T-helper 9 cell (primary cell): ENCODE measurements at places on chromosomes 7 and 10.

GRCh38 chr10:59575269-59575668 is 134.4 kb downstream of the SLC16A9 start:
- no peak for DNase-seq

- DNase-seq: no peak
These were observed 33.2 kb downstream of the WBP1L start for GRCh38 chr10:102776779-102777456.

DNA sequence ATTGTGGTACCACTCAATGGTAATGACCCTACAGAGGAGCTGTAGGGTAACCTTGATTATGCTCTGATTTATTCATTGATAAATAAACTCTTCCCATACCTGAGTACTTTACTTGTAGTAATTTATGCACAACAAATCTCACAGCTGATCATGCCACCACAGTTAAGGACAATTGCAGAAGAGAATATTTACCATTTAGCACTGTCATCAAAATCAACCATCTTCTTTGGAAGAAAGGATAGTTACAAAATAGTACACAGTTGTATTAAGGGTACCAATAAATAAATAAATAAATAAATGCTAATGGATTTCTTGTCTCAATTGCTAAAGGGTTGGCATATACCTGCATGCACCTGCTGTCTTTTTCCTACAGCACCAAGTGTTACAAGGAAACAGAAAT is 97.6 kb upstream of the PDE1C start:
- DNase-seq: no peak

GRCh38 chr10:123930340-123931001 is 38.9 kb upstream of the CPXM2 start:
- no peak for DNase-seq

- no peak for DNase-seq
These were observed 34.2 kb upstream of the EPC1 start for GRCh38 chr10:32381165-32381564.

DNA sequence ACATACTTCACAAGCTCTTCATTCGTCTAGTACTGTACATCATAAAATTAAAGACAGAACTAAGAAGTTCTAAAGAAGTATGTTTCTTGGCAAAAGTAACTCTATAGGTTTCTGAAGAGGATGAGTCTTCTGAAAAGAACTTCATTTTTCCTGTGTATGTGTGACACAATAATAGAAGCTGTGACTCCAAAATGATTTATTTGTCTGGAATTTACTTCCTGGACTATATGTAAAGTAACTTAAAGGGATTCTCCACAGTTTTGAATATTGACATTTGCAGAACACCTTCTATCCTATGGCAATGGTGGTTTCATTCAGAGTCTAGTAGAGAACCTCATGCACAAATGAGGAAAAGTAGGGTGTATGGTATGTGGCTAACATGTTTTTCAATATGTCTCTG is 19.8 kb upstream of the CLDN12 start:
- DNase-seq: no peak

GRCh38 chr10:122191936-122192541 is 79.1 kb upstream of the BTBD16 start:
- DNase-seq: no peak

DNA sequence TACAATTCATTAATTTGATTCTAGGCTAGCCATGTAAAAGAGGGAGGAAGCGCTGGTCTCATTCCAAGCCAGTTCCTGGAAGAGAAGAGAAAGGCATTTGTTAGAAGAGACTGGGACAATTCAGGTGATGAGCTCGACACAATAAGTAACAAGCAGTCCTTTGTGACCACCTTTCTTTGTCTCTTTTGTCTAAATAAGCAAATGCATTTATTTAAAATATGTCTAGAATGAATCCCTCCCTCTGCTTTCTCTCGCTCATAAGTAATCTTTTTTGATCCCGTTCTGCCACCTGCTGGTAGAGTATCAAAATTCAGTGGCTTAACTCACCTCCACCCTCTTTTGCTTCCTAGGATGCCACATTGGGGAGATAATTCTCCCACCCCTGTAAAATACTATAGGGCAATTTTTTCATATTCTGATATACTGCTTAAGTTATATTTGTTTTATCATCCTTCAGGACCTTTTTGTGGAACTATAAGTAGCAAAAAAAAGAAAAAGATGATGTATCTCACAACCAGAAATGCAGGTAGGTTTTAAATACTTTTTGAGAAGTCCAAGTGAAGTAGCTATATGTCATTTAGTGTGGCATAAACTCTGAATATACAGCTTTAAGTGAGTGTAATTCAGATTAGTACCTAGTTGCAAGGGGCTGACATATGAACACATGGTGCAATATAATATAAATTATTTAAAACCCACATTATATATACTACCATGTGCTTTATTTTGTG is 91.5 kb downstream of the GSDME start:
- peak; percentile 17 for DNase-seq

- no peak for DNase-seq
These were observed 32.7 kb downstream of the VWA2 start for GRCh38 chr10:114271779-114272167.

GRCh38 chr10:58859526-58859925 is 316.9 kb upstream of the PHYHIPL start:
- no peak for DNase-seq

- no peak for DNase-seq
These were observed 18.9 kb downstream of the PRF1 start for GRCh38 chr10:70583669-70584037.

DNA sequence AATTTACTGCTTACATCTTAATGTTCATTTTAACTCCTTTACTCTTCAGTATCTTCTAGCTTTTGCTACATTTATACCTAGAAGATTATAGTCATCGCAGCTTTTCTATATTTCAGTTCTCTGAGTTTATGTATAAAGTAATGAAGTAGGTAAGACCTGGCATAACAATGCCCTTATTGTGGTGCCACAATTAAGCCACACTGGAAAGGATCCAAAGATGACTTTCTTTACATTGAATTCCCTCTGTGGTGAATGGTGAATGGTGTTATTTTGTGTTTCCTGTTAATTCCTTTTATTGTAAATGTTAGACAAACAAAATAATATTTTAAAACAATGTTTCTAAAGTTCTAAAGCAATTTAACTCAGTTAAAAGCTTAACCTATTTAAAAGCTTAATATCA is 36.2 kb downstream of the SEMA3D start:
- DNase-seq: no peak

GRCh38 chr10:132836832-132837540 is 51.0 kb upstream of the NKX6-2 start:
- DNase-seq: peak; percentile 33

GRCh38 chr10:124291001-124291701 is 127.6 kb downstream of the OAT start:
- no peak for DNase-seq

DNA sequence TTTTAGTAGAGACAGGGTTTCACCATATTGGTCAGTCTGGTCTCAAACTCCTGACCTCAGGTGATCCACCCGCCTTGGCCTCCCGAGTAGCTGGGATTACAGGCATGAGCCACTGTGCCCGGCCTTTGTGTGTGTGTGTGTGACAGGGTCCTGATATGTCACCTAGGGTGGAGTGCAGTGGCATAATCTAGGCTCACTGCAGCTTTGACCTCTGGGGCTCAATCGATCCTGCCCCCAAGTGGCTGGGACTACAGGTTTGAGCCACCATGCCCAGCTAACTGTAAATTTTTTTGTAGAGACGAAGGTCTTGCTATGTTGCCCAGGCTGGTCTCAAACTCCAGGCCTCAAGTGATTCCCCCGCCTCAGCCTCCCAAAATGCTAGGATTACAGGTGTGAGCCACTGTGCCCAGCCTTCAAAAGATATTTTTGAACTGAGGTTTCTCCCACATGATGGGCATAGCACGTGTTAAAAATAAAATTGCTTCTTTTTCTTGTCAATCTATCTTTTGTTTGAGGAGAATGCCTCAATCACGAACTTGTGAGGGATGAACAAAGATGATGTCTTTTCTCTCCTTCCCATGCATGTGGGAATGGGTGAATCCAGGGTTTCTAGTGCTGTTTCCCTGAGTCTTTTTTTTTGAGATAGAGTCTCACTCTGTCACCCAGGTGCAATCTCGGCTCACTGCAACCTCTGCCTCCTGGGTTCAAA is 30.8 kb upstream of the PSAP start:
- DNase-seq: no peak

DNA sequence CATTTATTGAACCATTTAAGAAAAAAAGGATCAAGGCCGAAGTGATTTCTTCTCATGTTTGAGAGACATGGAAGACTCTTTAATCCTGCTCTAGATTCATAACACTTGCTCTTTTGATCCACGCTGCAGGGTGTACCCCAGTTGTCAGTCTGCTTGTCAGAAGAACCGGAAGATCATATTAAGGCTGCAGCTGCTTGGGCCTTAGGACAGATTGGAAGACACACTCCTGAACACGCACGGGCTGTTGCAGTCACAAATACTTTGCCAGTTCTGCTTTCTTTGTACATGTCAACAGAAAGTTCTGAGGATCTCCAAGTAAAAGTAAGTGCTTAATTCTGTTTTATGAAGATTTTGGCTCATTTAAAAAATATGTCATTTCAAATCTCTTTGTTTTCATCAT is 46.3 kb downstream of the SPAG6 start:
- no peak for DNase-seq

DNA sequence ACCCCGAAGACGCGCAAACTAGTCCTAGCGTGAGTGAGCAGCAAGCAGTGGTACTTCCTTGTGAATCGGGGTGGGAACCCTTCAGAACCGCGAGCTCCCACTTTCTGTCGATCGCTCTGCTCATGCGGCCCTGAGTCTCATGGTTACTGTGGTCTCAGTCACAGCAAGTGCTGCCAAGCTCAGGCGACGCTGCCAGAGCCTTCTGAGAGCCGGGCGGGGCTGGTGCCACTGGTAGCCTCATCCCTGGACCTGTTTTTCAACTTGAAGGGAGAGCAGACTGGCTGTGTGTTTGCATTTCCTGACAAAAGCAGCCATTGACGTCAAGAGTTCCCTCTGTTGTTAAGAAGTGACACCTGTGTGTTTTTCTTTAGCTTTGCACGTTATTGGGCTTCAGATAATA is 32.9 kb upstream of the BHLHA15 start:
- no peak for DNase-seq

DNA sequence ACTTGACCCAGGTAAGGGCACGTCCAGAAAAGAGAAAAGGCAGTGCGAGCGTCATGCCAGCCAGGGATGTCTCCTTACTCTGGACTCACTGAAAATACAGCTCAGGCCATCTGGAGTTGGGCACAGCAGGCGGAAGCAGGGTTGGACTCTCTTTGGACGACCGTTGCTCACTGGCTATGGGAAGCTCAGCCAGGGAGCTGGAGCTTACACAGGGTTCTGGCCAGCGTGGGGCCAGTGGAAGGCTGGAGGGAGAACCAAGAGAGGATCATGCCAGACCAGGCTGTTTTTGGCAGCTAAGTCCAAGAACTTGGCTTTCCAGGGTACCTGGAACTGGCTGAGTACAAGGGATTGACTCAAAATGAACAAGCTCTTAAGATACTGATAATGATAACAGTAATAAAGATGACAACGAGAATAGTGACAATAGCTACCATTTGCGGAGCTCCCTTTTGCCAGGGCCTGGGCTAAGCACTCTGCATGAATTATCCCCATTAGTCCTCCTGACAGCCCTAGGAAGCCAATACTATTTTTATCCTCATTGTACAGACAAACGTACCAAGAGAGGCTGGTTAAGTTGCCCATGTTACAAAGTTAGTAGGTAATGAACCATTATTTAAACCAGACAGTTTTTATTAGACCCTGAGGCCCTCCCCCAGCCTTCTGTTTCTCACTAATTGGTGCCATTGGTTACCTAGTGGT is 177.6 kb downstream of the PTPN20 start:
- no peak for DNase-seq

GRCh38 chr10:116272440-116273283 is at the start of gene GFRA1:
TSS of gene GFRA1 (minus strand) at chr10:116273206. CDS start at chr10:116272029, 1,177 bp downstream.
- DNase-seq: no peak

GRCh38 chr7:126511046-126511445 is 741.7 kb downstream of the GRM8 start:
- DNase-seq: no peak

GRCh38 chr10:24701447-24701846 is 22.2 kb downstream of the ARHGAP21 start:
- DNase-seq: no peak

DNA sequence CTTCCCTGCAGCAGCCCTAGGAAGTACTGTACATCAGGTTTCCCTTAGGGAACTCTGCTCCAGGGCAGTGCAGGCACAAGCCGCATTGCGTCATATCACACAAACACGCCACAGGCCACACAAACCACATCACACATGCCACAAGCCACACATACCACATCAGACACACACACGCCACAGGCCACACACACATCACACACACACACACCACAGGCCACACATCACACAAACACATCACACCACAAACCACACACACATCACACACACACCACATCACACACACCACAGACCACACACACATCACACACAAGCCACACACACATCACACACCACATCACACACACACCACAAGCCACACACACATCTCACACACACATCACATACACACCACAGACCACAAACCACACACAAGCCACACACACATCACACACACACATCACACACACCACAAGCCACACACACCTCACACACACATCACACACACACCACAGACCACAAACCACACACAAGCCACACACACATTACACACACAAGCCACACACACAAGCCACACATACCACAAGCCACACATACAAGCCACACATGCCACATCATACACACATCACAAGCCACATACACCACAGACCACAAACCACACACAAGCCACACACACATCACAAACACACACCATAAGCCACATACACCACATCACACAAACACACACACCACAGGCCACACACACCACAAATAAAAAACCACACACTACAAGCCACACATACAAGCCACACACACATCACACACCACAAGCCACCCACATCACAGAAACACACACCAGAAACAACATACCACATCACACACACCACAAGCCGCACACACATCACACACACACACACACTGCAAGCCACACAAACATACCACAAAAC is 53.4 kb downstream of the TMEM209 start:
- peak; percentile 29 for DNase-seq

GRCh38 chr7:94498918-94499317 is 10.7 kb upstream of the CASD1 start:
- no peak for DNase-seq

DNA sequence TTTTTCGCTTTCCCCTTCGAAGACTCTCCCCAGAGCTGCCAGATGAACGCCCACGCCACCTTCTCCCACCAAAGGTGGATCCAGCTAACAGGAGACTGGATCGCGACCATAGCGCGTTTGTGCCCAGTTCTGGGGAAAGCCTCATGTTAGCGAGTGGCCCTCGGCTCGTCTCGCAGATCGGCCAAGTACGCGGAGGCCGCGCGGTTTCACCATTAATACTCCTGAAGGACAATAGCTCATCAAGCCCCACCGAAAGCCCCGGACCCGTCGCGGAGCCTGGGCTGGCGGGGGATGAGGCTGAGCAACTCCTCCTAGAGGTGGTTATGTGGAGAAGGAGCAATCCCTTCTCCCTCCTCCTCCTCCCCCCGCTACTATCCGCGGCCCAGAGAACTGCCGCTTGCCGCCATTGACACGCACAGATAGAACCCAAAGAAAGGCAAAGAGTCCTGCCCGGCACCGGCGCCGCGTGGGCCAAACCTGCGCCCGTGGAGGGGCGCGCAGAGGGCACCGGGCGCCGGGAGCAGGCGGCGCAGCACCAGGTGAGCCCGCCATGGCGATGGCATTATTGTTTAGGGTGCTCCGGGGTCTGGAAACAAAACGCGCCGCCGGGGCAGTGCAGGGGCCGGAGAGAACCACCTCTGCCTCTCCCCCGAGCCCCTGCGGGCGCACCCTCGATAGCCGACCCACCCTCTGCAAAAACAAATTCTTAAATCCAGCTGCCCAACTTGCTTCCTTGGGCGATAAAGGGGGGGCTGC is at the start of gene MACROH2A2:
Gene MACROH2A2, plus strand, starts transcription at position 385 of the 756 bp plus-strand sequence. CDS start 22,813 bp downstream, outside the sequence.
- DNase-seq: no peak
